ENCODE measurements at places on chromosomes 13 and 19.

DNA sequence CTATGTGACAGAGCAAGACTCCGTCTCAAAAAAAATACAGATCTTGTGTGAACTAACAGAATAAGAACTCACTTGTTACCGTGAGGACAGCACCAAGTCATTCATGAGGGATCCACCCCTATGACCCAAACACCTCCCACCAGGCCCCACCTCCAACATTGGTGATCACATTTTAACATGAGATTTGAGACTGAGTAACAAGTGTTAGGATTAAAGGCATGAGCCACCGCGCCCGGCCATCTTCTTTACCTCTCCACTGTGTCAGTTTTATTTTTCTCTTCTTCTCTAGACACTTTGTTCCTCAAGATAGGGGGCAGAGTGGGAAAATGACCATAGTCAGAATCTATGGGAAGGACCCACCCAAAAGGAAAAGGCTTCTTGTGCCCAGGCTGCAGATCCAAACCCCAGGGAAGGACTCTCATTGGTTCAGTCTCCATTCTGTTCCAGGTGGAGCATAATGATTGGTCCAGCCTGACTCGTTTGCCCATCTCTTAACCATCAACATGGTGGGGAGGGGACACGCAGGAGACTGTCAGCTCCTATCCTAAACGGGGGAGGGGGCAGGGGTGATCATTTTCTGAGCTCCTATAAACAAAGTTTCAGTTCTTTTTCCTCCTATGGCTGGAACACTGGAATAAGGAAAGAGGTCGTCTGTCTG, 1.3 kb upstream of the CALM3 start:
- H3K36me3 ChIP-seq, result no peaks in the 10 kb centered on the region
- peak overlapping the region; percentile 97 for H3K27ac ChIP-seq
- H3K4me1 ChIP-seq, result peaks cover 12% of the 10 kb centered on the region

DNA sequence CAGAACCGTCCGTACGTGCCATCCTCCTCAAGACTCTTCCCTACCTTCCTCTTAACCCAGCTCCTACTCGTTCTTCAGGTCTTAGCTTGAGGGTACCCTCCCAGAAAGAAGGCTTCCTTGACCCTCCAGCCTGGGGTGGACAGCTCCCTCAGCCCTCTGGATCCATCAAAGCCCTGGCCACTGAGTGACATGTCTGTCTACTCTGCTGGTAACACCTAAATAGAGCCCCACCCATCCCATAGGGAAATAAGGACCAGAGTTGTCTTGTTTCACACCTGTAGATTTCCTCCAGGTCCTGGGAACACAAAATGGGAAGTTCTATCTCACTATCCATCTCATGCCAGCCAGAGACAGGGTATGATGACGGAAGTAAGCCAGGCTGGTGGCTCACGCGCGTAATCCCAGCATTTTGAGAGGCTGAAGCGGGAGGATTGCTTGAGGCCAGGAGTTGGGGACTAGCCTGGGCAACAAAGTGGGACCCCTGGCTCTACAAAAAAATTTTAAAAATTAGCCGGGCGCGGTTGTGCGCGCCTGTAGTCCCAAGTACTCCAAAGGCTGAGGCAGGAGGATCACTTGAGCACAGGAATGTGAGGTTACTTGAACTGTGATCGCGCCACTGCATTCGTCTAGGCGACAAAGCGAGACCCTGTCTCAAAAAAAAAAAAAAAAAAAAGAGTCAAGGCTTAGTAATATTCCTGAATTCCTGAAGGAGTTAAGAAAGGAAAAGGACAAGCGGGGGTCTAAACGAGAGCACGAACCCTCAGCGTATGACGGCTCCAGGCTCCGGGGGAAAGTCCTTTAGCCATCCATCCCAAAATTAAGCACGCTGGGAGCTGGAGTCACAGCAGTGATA, 566 bp upstream of the CCDC97 start:
- DNase-seq, result no peak
- H3K4me3 ChIP-seq, result peak overlapping the region; percentile 47
- no peaks in the 10 kb centered on the region for H3K27me3 ChIP-seq
- H3K27ac ChIP-seq, result peak overlapping the region; percentile 87

- DNase-seq, result no peak
- H3K27ac ChIP-seq, result no peak overlapping the region
- H3K27me3 ChIP-seq, result no peaks in the 10 kb centered on the region
- H3K4me3 ChIP-seq, result no peak overlapping the region
Observed at GRCh38 chr19:34193439-34193838, 21.1 kb downstream of the LSM14A start.

- no peak overlapping the region for H3K27ac ChIP-seq
- H3K27me3 ChIP-seq, result peaks cover 97% of the 10 kb centered on the region
- no peak overlapping the region for H3K4me3 ChIP-seq
- H3K36me3 ChIP-seq, result no peaks in the 10 kb centered on the region
- H3K4me1 ChIP-seq, result peaks cover 11% of the 10 kb centered on the region
Observed at GRCh38 chr13:99987154-99988019, 5.8 kb downstream of the ZIC2 start.

GRCh38 chr13:106596275-106596937, 28.5 kb upstream of the ARGLU1 start:
- no peak overlapping the region for H3K27ac ChIP-seq
- no peak overlapping the region for H3K4me3 ChIP-seq
- no peaks in the 10 kb centered on the region for H3K27me3 ChIP-seq
- no peak for DNase-seq
- H3K4me1 ChIP-seq, result no peaks in the 10 kb centered on the region

DNA sequence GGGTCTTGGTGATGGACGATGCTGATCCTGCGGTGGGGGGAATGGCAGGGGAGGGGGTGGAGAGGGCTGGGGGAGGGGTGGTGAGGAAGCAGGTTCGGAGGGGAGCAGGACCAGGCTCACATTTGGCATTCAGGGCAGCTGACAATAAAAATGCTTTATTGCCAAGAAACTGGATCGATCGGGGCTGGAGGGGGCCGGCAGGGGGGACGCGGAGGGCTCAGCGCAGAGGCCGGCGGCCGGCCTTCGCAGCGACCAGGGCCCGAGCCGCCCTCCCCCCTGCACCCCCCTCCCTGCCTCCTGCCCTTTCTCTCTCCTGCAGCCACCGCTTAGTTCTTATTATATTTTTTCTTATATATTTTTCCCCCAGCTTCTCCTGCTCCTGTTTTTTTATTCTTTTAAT, 18.1 kb upstream of the POU2F2 start:
- no peak for DNase-seq
- no peaks in the 10 kb centered on the region for H3K27me3 ChIP-seq
- H3K27ac ChIP-seq, result no peak overlapping the region
- no peaks in the 10 kb centered on the region for H3K36me3 ChIP-seq
- H3K4me3 ChIP-seq, result no peak overlapping the region

DNA sequence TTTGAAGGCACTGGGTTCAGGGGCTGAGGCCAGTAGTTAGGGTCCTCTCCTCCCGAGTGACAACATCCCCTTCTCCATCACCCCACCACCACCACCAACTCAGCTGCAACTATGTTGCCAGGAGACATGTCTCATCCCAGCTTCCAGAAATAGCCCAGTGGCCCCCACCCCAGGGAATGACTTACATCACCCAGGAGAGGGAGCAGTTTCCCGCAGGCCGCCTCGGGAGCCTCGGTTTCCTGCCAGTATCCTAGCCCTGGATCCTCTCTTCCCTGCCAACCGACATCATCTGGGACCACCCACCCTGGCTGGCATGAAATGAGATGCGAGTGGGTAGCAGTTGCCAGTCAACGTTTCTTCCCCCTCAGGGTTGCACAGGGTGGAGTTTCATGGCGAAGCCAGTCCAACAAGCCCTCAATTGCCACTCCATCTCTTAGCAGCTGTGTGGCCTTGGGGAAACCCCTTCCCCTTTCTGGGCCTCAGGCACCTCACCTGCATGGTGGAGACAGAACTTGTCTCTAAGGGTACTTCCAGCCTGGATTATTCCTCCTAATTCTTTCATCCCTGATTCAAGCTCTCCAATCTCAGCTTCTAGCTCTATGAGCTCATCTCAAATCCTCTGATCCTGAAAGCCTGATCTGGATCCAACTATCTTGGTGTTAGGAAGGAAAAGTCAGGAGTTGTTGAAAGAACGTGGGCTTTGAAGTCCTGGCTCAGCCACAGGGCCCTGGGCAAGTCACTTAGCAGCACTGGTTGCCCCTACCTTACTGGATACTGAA, 3.9 kb upstream of the GSK3A start:
- no peak overlapping the region for H3K4me3 ChIP-seq
- no peaks in the 10 kb centered on the region for H3K27me3 ChIP-seq
- no peaks in the 10 kb centered on the region for H3K36me3 ChIP-seq
- H3K27ac ChIP-seq, result peak overlapping the region; percentile 4

Measured in colonic mucosa (tissue), 4 donors.